ENCODE measurements at places on chromosomes 7 and 10.

GRCh38 chr10:113565364-113565763 lies 12.5 kb downstream of the HABP2 start:
- DNase-seq = no peak

DNA sequence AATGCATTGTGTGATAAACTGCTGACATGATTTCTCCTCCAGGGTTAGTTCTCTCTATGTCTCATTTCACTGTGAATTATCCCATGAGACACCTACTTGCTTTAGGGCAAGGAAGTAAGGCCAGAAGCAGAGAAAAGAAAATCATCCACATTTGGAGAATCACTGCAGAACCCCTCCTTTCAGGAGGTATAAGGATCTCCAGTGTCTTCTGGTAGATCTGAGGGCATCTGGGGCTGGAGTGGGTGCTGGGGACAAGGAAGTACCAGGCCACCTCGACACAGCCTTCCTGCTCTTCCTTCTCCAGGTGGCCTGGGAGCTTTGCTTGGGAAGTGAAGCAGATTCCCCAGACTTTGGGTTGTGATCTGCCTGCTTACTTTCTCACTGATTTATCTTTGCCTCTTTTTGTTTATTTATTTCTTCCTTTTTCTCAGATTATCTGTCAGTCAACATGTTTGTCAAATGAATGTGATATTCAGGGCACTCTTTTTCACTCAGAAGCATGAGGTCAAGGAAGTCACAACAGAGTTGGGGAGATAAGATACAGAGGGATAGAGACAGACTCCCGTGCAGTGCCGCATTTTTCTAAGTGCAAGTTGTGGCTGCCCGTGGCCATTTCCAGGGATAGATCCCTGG lies 12.4 kb upstream of the CAMK2G start:
- DNase-seq = no peak

DNA sequence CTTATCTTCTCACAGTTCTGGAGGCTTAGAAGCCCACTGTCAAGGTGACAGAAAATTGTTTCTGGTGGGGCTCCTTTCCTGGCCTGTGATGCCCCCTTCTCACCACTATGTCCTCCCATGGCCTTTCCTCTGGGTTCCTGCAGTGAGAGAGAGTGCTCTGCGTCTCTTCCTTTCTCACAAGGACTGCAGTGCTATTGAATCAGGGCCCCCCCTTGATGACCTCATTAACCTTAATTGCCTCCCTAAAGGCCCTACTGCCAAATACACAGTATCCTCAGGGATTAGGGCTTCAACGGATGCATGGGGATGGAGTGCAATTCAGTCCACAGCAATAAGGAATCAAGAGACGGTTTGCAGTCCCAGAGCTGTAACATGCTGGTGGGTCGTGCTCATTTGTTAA lies 82.0 kb upstream of the GRB10 start:
- DNase-seq = no peak

- no peak for DNase-seq
Observed at GRCh38 chr7:133290676-133291333, 37.9 kb downstream of the EXOC4 start.

DNA sequence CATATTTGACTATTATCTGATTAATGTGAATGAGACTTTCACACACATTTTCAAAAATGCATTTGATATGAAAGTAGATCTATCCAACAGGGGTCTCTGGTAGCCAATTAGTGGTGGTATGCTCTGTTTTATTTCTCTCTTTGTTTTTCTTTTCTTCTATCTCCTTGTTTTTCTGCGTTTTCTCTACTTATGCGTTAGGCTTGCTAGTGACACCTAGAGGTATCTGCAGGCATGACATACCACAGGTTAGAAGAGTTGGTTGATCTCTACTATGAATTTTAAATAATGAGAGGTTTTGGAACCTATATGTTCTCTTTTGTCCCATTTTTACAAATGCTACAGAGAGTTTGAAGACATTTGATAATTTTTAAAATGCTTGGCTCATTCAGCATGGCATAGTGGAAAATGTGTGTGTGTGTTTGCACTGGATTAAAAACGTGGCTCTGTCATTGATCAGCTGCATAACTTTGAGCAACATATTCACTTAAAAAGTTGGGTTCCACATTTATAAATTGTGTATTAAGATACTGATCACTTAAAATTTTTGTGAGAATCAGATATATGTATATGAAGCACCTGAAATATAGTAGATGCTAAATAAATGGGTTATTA lies 28.1 kb upstream of the PLXDC2 start:
- DNase-seq = peak; percentile 3

GRCh38 chr7:130387306-130387627 lies 7.0 kb downstream of the CPA1 start:
- DNase-seq = no peak

All from GM12864 (cell line).